Activated CD8-positive, alpha-beta memory T cell treated with anti-CD3 and anti-CD28 coated beads for 1 hour (primary cell): ENCODE measurements at places on chromosomes 5 and 9.

DNA sequence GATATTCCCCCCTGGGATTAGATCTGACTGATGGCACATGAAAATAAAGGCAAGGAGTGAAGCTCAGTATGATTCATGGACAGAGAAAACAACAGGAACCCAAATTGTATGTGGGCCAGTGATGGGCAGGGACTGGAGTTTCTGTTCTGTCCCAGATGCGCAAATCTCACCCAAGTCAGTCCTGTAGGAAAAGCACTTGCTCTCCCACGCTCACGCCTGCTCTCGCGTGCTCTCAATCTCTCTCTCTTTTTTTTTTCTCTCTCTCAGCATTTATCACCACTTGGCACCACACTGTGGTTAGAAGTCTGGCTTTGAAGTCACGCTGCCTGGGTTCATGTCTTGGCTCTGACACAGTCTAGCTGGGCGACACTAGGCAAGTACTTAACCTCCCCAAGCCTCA, 106.5 kb upstream of the LRRTM2 start:
- DNase-seq = no peak

DNA sequence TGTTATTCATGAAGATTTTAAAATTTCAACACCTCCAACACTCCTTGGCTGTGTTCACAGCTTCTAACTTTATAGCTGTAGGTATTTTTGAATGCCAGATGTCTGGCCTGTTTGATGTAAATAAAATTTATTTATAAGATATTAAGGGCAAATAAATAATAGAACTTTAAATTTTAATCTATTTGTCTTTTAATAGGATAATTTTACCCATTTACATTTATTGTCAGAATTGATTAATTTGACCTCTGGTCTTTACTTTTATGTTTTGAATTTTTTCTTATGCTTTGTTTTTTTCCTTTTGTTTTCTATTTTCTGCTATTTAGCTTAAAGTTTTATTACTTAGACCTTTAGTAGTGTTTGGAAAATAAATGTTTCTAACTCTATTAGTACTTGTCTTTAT, 94.6 kb downstream of the UGCG start:
- DNase-seq = no peak

DNA sequence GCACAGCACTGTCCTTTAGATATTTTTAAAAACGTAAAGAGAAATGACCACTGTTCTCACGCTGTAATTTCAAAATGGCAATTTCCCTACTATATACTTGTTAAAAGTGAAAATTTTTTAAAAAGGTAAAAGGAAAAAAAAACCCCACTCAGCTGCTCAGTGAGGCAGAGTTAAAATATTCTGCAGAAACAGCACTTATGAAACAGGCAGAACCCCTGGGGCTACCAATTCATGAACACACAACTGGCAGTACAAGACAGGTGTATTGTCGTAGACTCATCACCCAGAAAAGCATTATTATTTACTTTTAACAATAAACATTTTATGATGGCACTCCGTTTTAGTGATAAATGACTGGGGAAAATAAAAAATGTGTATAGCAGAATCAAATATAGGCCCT, 1.5 kb upstream of the RASGRF2 start:
- DNase-seq = no peak

GRCh38 chr9:33114746-33115145, 38.3 kb upstream of the SMU1 start:
- DNase-seq = no peak

- no peak for DNase-seq
Measured at GRCh38 chr5:56517011-56517416, 283.9 kb upstream of the ANKRD55 start.

GRCh38 chr9:21708260-21708711, 94.2 kb upstream of the MTAP start:
- no peak for DNase-seq

DNA sequence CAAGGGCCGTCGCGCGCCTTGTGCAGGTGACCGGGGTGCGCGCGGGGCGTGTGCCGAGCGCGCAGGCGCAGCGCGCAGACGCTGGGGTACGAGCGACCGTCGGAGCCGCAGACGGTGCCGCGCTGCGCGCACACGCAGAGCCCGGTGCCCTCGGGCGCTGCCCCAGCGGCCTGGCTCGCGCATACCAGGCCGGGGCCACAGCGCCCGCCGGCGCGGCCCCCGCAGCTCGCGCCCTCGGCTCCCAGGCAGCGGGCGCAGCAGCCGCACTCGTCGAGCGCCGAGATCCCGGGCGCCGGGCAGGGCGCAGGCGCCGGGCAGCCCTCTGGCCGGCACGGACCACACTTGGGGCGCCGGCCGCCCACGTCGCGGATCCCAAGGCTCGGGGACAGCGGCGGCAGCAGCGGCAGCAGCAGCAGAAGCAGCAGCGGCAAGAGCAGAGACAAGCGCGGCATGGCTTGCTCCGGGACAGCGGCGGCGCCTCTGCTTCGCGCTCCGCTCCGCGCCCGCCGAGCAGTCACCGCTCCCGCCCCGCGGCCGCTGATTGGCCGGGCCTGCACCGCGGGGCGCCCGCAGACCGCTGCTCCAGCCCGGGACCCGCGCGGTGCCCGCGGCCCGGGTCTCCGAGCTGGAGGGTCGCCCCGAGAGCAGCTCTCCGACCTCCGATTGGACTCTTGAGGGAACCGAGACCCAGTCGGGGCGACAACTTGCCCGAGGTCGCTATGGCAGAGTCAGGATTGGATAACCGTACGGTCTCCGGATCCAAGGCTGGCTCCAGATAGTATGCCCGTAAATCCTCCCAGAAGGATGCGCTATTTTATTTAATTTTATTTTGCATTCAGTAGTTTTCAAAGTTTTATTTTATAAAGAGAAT, at the start of gene IGFBPL1:
Gene IGFBPL1 (minus strand): TSS at position 482 of the 871 bp plus-strand sequence. CDS start 30 bp downstream, at position 452.
- no peak for DNase-seq

GRCh38 chr9:91839926-91840465, 110.0 kb downstream of the ROR2 start:
- no peak for DNase-seq

DNA sequence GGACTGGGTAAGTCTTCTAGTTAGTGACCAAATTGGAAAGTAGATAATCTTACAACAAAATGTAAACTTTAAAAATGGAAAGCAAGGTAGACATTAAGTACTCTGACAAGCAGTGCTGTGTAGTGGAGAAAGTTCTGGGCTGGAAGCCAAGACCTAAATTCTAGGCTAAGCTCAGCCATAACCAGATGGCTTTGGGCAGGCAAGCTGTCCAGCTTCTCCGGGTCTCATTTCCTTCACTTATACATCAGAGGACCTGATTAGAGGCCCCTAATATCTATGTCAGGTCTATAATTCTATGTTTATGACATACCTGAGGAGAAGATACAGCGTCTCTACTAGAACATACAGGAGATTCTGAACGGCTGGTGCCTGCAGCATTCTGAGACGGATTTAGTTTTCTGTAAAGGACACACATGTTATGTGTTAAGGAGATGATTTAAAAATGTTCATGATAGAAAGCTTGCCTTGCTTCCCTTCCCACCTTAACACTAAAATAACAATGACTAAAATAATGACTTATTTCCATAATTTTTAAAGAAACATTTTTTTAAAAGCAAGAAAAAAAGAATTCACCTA, 61.2 kb downstream of the ELL2 start:
- DNase-seq = no peak

- DNase-seq = no peak
Measured at GRCh38 chr9:127746959-127747569, 12.0 kb upstream of the TOR2A start.

DNA sequence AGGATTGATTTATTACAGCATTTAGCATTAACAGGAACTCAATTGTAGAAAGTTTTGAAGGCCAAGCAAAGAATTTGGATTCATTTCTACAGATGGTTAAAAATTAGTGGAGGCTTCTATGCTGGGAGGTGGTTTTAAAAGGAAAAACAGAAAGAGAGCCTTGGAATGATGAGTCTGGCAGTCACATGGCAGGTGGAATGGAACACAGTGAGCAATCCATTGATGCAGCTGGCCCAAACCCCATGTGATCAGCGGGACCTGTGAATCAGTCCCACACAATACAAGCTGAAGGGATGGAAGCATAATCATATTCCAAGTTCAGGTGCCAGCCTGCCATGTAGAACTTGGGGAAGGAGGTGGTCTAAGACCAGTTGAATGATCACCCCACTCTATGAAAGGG, 147.9 kb downstream of the PIP5K1B start:
- DNase-seq = no peak

GRCh38 chr5:167643631-167644280, 647.7 kb upstream of the WWC1 start:
- no peak for DNase-seq

DNA sequence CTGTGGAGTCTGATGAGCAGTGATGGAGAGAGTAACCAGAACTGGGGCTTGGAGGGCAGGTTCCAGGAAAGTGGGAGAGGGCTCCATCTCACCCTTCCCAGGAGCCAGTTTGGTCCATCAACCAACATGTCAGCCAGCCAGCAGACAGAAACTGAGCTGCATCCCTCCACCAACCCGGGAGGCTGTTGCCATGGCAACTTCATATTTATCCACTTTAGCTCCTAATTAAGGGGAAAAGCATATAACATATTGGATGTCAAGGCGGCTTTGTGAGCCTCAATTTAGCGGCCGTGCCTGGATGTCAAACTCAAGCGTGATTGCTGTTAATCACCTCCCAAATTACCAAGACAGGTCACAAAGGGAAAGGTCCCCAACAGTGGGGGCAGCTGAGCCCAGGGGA, 81.5 kb upstream of the ARAP3 start:
- DNase-seq = no peak

DNA sequence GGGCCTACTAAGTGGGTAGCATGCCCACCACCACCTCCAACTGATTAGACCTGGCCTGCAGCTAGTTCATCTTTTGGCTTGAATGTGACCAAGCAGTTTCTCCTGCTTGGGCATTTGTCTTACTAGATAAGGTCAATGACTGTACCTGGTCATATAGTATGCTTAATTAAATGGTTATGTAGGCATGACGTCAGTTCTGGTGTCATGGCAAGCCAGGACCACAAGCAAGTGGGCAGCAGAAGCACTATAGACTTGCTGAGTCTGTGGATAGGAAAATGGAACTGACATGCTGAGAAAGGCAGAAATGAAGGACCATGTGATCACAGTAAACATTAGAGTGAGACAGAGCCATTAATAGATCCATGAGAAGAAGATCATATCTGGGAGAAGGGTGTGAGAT, 55.6 kb upstream of the C6 start:
- no peak for DNase-seq

- no peak for DNase-seq
Measured at GRCh38 chr9:113912816-113913215, 36.7 kb downstream of the ZNF618 start.

DNA sequence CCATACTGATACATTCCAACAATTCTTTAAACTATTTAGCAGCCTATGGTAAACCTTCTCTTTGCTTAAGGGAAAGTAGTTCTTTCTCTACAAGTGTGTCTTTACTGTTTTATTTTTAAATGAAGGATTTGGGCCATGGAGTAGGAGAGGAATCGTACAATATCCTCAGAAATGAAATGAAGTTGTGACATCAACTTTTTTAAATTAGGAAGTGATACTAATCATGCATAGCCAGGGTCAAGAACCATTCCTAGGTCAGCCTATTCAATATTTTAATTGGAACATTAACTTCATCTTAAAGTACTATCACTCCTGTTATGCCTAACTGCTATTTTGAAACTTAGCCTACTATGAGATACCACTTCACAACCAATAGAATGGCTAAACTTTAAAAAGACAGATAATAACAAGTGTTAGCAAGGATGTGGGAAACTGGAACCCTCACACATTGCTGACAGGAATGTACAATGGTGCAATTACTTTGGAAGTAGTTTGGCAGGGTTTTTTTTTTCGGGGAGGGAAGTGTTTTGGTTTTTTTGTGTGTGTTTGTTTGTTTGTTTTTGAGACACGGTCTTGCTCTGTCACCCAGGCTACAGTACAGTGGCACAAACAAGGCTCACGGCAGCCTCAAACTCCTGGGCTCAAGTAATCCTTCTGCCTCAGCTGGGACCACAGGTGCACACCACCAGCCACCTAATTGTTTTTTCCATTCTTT, 10.7 kb downstream of the AGTPBP1 start:
- DNase-seq = no peak

- no peak for DNase-seq
Measured at GRCh38 chr5:53002491-53002890, 13.3 kb downstream of the ITGA2 start.

DNA sequence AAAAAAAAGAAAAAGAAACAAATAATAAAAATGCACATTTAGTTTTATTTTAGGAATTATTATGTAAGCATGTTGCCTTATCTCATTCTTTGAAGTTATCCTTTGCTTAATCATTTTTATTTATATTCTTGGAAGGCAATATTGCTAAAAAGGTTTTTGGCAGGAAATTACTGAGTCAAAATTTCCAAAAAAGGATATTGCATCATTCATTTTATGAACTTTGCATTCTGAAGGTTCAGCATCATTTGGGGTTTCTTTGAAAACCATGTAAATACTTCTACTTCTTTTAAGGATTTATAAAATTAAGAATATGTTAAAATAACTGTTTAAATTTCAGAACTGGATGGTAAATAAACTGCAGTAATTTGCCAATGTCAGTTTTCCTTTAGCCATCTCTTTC, 94.2 kb upstream of the CTNND2 start:
- no peak for DNase-seq

- DNase-seq = no peak
Measured at GRCh38 chr5:122581629-122582028, 193.3 kb upstream of the SNX2 start.

GRCh38 chr5:37247036-37247435, 2.1 kb downstream of the CPLANE1 start:
- no peak for DNase-seq

DNA sequence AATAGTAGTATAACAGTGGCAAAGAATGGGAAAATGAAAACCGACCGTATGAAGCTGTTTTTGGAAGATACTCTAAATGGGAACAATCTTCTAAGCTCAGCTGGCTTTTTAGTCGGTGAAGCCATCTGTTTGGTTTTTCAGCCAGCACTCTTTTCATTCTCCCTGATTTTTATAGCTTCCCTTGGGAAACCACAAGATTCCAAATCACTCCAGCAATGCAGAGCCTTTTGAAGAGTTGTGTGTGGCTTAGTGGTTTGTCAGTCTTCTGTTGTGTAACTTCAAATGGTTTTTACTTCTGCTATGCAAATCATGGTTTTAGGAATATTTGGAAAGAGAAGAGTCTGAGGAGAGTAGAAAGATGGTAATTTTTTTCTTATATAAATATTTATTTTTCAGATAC, 180.7 kb downstream of the KDM4C start:
- no peak for DNase-seq

- DNase-seq = no peak
Measured at GRCh38 chr9:76545191-76545590, 86.2 kb downstream of the GCNT1 start.

GRCh38 chr5:33362915-33363314, 77.8 kb upstream of the TARS1 start:
- no peak for DNase-seq

DNA sequence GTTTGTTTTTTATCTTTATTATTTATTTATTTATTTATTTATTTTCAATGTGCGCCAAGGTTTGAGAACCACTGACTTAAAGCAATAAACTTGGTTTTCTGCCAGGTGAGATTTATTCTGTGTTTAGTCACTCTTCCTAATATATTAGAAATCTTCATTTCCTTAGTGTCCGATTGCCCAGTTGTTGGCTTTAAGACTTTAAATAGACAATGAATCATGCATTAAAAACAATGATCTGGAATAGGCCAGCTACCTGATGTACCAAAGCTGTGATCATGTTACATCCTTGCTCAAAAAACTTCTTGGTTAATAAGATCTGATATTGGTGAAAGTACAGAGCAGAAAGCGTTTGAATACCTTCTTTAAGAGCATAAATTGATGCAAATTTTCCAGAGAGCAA, 52.1 kb upstream of the ERBIN start:
- no peak for DNase-seq

GRCh38 chr9:18741945-18742344, 268.0 kb downstream of the ADAMTSL1 start:
- no peak for DNase-seq
